ENCODE measurements at places on chromosomes 1 and 21.

GRCh38 chr1:9253004-9253403 lies 18.4 kb downstream of the H6PD start:
- DNase-seq = no peak

- DNase-seq = no peak
Observed at GRCh38 chr1:175665616-175666015, 77.8 kb downstream of the TNR start.

- no peak for DNase-seq
Observed at GRCh38 chr1:30907481-30908315, 860 bp downstream of the SDC3 start.

DNA sequence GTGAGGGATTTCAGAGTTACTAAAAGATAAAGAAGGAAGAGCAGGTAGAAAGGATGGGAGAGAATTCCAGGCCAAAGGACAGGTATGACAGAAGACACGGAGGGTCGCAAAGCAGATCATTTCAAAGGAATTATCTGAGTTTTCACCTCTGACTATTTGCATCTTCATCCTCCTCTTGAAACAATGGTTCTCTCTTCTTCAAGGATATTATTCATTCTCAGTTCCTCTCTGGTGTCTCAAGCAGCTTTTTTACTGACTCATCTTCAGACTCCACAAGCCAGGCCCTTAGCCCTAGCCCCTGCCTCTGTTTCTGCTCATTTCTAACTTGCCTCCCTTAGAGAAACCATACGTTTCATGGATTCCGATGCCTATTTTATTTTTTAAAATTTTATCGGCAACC lies 15.0 kb downstream of the DDX59 start:
- no peak for DNase-seq

- no peak for DNase-seq
Observed at GRCh38 chr1:230167419-230167852, 100.4 kb downstream of the GALNT2 start.

DNA sequence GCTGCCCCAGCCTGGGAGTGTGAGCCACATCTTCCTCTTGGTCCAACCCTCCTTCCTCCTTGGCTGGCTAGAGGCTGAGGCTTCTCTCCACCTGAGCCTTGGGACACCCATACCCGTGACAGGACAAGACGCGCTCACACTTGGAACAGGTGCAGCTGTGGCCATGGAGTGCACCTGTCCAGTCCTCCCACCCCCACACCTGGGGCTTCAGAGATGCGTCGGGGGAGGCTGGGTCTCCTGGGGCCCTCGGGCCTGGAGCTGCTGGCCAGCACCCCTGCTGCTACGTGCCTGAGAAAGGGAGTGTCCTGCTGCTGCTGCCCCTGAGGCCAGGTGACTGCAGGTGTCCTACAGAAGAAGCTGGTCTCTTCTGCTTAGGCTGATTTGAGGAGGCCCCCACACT lies 37.0 kb upstream of the TMEM52 start:
- no peak for DNase-seq

DNA sequence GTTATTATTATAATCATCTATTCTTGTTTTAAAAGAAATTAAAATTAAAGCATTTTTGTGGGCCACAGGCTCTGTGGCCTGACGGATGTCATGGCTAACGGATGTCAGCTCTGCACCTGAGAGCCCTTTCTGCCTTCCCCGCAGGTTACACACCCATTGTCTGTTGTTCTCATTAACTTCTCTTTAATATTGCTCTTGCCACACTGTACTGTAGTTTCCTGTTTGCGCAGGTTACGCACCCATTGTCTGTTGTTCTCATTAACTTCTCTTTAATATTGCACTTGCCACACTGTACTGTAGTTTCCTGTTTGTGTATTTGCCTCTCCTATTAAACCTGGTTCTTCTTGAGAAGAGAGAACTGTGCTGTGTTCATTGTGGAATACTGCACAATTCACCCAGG lies 294.4 kb upstream of the PLXNA2 start:
- no peak for DNase-seq

- no peak for DNase-seq
Observed at GRCh38 chr1:42477775-42478174, 14.7 kb downstream of the CCDC30 start.

DNA sequence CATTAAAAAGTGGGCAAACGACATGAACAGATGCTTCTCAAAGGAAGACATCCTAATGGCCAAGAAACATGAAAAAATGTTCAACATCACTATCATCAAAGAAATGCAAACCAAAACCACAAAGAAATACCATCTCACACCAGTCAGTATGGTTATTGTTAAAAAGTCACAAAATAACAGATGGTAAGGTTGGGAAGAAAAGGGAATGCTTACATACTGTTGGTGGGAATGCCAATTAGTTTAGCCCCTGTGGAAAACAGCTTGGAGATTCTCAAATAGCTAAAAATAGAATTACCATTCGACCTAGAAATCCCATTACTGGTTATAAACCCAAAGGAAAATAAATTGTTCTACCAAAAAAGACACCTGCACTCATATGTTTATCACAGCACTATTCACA lies 369.4 kb downstream of the KCNH1 start:
- peak; percentile 59 for DNase-seq

GRCh38 chr1:31693231-31693630 lies 10.6 kb downstream of the COL16A1 start:
- no peak for DNase-seq

GRCh38 chr1:17998889-17999288 lies 108.7 kb upstream of the IGSF21 start:
- no peak for DNase-seq

DNA sequence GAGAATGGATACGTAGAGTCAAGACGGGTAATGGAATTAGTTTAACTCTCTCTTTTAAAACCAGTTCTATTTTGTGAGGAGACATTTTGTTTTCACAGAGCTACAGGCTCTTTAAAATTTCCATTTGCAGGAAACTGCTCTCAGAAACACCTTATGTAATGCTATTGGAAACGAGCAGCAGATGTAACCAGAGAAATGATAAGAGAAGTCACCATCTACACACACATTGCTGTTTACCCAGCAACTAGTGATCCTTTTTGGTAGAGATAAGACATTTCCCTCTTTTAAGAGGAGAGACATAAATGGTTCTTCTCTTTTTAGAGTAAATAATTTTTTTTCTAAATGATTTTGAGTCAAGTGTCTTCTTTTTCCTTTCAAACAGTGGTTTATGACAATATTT lies 80.6 kb downstream of the KCTD3 start:
- DNase-seq = no peak

DNA sequence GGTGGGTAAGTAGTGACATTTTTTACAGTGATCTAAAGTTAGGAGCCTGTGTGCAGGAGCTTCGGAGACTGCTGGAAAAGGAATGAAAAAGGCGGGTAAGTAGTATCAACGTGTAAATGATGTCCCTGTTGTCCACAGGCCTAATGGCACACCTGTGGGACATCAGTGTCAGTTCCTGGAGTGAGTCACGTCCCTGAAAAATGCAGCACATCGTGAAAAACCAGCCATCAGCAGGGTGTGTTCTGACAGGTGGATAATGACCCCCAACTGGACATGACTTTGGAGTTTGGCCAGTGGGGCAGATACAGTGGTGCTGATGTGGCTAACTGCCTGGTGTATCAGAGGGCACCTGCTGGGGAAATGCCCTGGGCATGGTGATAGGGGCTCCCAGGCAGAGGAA lies 12.0 kb upstream of the PRDM15 start:
- DNase-seq = no peak

DNA sequence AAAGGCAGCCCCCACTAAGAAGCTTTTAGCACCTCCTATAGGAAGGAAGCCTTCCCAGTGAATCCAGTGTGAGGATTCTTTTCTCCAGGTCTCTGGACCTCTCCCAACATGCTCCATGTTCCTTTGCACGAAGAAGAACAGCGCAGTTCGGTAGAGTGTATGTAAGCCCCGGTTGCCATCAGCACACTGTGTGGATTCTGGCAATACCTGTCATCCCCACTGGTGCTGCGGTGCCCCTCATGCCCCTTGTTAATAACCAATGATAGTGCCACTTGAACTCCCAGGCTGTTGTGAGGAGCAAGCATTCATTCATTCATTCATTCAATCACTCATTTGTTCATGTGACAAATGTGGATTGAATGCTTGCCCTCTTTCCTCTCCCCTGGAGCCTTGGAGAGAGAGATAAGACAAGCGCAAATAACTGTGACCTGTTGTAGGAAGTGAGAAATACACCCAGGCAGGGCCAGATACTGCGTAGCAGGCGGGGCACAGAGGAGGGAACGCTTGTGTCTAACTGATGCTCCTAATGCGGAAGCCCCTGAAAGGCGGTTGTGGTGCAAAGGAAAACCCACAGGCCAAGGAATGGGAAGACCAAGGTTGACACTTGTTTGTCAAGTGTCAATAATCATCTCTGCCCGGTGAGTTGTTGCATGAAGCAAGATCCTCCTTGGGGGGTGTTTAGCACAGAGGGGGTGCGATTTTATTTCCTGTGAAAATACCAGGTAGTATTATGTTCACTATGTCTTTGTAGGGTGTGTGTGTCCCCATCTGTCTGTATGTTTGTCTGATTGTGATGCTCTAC lies 9.8 kb downstream of the LGR6 start:
- DNase-seq = no peak

- no peak for DNase-seq
Observed at GRCh38 chr1:175591083-175591743, 152.2 kb downstream of the TNR start.

DNA sequence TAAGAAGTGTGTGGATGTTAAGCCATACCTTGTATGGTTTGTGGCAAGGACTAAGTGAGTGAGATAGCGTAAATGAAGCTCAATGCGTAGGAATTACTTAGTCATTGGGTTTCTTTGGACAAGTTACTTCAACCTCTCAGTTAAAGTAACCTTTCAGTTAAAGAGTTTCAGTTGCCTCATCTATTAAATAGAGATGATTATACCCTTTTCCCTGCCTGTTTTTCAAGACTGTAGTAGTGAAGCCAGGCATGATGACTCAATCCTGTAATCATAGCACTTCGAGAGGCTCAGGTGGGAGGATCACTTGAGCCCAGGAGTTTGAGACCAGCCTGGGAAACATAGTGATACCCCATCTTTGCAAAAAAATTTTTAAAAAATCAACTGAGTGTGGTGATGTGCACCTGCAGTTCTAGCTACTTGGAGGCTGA lies 6.3 kb downstream of the ZMPSTE24 start:
- no peak for DNase-seq

DNA sequence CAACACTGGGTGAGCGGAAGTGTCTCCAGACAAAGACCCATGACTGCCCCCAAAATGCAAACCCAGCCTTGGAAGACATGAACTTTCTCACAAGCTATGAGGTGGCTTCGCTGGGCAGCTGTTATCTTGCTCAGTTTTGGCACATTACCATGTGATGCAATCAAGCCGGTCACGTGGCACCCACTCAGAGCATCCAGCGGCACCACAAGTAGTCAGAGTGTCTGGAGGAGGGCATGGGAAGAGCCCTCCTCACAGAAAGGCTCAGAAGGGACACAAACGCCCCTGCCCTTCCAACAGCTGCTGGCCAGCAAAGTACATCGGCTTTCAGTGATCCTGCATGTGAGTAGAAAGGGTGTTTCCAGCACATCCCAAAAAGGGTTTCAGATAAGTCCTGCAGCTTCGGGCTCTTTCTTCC lies 145.5 kb upstream of the IRF2BP2 start:
- peak; percentile 41 for DNase-seq

GRCh38 chr1:208089761-208090370 lies 154.3 kb downstream of the PLXNA2 start:
- DNase-seq = no peak

DNA sequence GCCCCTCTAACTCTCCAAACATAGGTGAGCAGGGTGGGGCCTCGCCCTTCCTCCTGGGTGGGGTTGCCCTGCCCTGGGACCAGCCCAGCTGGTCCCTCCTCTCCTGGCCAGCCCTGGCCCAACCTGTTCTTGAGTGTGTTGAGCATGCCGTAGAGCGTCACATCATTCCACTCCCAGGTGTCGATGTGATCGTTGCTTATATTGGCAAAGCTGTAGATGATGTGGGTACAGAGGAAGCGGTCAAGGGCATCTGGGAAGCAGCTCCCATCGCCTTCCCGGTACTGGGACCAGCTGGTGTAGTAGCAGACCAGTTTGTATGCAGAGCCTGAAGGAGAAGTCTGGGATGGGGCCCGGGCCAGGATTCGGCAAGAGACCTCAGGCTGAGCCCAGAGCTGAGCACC lies 1.4 kb downstream of the CHI3L1 start:
- DNase-seq = no peak

DNA sequence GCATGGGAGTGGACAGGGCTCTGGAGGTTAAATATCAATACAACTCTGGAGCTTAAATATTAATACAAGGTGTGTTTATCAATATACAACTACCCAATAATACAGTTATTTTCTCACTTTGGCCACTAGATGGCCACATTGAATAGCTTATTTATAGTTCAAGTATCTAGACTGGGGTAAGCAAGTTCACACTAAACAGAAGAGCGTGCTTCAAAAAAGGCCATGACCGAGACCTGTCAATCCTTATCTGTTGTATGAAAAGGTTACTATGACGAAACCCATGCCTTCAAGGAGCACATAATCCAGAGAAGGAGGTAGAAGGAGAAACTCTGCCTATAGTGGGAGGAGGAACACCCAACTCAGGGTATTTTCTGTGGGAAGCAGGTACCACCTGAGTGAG lies 29.1 kb downstream of the CHML start:
- no peak for DNase-seq

- no peak for DNase-seq
Observed at GRCh38 chr1:191592039-191592438, 566.2 kb upstream of the RGS18 start.

GRCh38 chr1:47940326-47940725 lies 56.9 kb downstream of the TRABD2B start:
- DNase-seq = no peak

DNA sequence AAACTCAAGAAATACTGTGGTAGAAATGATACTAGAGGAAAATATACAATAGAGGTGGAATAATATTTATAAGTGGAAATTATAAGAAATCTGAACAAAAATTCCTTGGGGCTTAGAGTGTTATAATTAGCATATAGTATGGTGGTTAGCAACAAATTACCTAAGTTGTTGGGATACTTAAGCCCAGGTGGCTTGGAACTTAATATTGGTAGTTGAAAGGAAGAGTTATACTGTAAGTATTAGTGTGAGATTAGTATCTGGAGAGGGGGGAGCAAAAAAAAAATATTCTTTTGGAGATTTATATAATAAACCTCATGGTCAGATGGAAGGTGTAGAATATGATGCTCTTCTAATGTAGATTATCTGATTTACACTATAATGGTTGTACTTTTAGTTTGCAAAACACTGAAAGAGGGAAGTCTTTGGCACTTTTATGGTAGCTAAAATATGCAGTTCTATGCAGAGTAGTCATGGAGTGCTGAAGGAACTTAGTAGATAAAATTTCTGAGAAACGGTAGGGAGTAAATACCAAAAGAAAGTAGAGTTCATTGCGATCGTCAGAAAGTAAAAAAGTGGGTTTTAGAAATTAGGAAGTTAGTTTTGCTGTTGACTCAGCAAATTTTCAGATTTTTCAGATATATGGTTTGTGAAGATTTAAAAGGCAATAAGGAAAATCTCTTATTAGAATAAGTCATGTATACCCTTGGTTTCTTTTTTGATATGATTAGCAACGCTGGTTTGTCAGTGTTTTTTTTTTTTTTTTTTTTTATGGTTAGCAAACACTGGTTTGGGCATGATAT lies 45.7 kb downstream of the MTF2 start:
- DNase-seq = no peak

- DNase-seq = peak; percentile 75
Observed at GRCh38 chr1:153790966-153791647, 15.9 kb downstream of the SLC27A3 start.

Data from BJ (cell line).